ENCODE measurements at places on chromosomes 4 and X.

DNA sequence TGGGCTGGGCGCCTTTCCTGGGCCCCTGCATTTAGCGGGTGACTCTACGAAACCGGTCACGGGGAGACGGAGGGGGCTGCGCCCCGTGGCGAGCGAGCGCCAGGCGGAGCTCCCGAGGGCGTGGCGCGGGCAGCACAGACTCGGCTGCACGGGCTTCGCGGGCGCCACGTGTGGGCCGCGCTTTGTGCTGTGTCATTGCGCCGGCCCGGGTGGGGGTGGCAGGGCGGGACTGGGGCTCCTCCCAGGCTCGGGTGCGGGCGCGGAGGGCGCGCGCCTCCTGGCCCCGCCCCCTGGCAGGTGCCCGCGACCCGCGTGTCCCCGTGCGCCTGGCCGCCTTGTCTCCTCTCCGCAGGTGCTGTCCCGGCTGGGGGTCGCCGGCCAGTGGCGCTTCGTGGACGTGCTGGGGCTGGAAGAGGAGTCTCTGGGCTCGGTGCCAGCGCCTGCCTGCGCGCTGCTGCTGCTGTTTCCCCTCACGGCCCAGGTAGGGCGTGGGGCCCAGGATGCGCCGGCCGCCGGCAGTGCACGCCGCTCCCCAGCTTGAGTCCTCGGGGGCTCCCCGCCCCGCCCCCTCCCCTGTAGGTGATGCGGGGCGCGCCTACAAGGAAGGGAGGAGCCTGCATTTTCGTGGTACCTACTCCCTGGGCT, 651 bp downstream of the UCHL1 start:
- no peak for DNase-seq

- DNase-seq, result no peak
These were observed 9.3 kb upstream of the RGS12 start for GRCh38 chr4:3283483-3283882.

- DNase-seq, result no peak
These were observed 1.1 kb upstream of the PPP3CA start for GRCh38 chr4:101348367-101348827.

GRCh38 chrX:43677993-43678392, 21.9 kb downstream of the MAOA start:
- DNase-seq, result no peak

DNA sequence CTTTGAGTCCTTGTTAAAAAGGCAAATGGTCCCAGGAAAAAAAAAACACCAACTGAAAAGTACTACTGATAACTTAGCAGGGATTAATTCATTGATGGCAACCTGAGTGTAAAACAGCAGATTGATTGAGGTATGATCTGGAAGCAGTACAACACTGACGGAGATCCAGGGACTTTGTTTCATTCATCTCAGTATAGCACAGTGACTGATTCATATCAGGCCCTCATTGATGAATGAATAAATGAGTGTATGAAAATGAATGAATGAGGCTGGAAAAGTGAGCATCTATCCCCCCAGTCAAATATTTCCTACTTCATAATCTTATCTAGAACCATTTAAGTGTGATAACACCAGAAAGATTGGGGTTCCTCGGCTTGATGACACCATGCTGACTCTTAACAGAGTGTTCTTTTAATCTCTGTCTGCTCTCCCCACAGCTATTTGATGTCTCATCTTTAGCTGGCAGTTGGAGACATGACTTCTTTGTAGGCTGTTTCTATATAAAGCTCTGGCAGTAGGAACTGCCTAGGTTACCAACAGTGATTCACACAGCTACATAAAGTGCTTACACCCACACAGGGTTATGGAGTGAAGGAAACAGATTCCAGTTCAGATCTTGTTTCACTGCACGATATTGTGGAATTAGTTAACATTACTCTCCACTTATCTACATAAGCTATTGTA, 18.6 kb upstream of the RNF128 start:
- DNase-seq, result no peak

DNA sequence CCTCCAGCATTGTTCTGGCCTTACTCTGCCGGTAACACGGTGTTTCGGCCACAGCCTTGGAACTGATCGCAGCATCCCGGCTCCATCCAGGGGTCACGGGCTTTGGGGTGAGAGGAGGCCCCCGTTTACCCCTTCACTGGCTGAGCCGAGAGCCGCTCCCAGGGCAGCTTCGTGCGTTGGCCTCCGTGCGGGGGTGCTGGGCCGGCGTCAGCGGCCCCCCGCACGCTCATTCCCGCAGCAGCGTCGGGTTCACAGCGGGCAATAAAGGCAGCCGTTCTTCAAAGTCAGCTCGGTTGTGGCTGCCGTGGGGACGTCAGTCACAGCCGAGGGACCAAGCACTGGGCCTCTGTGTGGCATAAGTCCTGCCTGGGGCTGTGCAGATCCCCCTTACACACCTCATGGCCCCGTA, 25.3 kb upstream of the PLCXD1 start:
- DNase-seq, result no peak

DNA sequence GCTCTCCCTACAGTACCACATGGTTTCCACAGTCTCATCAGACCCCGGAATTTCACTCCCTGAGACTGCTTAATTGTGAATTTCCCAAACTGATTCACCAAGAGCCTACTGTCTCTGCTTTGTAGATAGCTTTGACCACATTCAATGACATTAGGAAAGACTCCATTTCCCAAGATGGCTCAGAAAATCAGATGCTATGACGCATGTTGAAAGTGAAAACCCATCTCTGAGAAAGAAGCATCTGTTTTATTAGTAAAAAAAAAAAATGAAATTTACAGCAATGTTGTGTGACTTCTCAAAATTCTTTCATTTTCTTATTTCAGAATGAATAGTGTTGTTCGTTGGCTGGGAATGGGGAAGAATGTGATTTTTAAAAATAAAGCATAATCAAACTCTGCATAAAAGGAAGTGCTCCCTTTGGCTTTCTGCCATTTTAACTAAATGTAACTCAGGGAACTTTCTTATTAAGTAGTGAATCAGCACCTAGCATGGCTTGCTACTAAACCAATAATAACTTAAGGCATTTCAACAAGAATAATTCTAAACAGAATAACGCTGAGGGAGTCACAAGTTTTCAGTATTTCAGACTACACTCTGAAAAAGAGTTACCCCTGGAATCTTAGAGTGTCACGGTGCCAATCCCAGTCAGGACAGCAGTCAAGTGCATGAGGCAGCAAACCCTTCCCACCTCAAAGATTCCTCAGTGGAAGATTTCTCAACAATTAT, 97.4 kb upstream of the MYOZ2 start:
- DNase-seq, result no peak

DNA sequence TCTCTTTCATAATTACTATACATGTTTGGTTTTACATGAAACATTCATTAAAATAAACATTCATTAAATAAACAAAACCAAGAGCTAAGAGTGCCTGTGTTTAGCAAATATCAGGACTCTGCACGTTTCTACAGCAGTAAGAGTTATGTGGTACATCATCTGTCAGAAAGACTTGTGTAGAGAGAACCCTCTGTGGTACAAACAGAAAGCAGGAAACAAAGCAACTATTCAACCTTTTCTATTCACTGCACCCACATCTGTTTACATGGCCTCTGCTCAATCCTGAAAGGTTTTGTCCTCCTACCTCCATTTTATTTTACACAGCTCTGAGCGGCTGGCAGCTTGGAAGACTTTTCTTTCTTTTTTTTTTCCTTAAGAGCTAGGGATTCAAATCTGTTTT, 90.7 kb upstream of the PCDH18 start:
- DNase-seq, result no peak

DNA sequence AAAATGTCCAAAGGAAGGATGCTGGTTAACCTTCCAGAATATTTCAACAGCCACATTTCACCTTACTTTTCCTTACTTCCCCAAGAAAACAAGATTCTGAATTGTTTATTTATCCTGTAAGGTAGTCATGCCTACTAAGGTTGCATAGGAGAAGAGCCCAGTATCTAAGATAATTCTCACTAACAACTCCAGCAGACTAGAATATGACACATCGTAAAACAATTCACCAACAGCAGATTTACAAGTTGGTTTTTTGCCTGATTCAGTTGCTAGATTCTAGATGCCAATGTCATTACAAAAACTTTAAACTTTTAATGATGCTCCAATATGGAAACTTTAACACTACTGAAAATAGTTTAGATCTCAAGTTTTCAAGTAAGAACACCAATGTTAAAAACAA, 176.4 kb downstream of the IL13RA2 start:
- DNase-seq, result no peak

DNA sequence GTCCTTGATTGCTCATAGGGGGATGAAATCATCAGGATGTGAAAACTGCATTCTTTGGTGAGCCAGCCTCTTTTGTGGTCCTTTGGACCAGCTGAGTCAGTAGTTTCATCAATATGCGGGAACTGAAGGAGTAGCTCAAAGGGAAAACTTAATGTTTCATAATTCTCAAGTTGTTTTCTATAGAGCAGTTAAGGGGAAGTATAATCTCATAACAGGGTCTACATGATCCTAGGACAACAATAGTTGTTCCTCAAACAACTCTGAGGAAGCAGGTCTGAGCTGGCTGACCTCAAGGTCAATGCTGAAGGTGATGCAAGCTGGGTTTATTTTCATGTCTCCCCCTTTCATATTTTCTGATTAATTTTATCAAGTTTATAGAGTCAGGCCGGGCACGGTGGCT, 36.1 kb upstream of the IRF2 start:
- no peak for DNase-seq

- DNase-seq, result no peak
These were observed 55.6 kb downstream of the MAP7D2 start for GRCh38 chrX:20060961-20061748.

DNA sequence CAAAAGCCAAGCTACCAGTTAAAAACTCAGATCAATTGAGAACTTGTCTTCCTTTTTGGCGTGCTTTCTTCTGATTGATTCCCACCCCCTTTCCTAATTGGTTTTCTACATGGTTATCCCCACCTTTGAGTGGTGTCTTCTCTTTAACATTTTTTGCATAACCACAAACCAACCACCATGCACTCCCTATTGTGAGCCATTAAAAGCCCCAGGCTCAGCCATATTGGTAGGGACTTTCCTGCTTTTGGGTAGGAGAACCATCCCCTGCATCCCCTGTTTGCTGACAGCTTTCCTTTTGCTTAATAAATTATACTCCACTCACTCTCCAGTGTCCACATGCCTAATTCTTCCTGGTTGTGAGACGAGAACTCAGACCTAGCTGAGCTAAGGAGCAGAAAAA, 1651.4 kb upstream of the IGFBP7 start:
- DNase-seq, result no peak

GRCh38 chr4:40918330-40918729, 168.6 kb downstream of the NSUN7 start:
- no peak for DNase-seq

DNA sequence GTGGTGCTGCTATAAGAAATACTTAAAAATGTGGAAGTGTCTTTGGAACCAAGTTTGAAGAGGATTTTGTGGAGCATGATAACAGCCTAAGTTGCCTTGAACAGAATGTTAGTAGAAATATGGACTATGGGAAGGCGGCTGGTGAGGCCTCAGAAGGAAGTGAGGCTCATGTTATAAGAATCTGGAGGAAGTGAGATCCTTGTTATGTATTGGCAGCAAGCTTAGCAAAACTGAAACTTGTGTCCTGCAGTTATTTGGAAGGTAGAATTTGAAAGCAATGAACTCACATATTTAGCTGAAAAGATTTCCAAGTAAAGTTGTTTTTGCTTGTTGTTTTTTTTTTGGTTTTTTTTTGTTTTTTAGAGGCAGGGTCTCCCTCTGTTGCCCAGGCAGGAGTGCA, 13.6 kb upstream of the MED14 start:
- no peak for DNase-seq

GRCh38 chr4:154719087-154719486, 24.7 kb upstream of the LRAT start:
- no peak for DNase-seq

DNA sequence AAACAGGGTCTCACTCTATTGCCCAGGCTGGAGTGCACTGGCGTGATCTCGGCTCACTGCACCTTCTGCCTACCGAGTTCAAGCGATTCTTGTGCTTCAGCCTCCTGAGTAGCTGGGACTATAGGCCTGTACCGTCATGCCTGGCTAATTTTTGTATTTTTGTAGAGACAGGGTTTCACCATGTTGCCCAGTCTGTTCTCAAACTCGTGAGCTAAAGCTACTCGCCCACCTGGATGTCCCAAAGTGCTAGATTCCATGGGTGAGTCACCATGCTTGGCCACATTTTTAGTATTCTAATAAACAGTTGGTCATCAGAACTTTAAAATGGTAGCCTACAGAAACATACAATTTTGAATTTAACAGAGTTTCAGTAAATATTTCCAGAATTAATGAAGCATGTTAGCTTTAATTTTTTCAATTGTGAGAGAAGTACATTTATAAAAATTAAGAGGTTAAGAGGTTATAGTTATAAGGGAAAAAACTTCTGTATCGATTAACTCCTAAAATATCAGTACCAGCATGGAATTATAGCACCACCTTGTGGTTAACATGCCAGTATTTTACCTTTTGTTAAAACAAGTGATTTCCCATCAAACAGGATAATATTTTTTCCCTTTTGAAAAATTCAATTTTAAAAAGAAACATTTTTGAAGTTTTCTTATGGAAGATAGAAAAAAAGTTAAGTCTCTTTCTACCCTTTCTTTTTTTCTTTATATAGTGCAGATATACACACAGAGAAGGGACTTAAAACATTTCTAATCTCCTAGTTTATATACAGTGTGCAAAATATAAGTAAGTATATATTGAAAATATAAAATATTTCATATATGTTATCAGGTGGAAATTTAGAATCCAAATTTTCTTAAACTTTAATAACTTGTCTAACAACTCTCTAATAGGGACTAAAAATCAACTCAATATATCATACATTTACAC, 35.4 kb downstream of the CEP44 start:
- no peak for DNase-seq

DNA sequence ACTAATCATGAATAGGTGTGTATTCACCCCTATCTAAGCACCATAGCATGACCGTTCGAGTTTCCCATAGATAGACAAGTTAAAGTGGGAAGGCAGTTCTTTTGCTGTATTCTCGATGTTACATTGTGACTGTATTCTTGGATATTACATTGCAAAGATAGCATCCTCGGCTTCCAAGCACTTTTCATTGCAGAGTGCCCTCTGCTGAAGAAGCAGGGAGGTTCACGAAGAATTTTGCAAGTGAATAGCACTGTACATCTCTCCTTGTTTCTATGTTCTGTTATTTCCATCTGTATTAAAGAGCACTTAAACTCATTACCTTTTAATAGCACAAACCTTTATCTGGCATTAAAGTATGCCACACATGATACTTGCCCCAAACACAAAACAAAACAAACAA, 426.7 kb upstream of the ARX start:
- DNase-seq, result no peak

DNA sequence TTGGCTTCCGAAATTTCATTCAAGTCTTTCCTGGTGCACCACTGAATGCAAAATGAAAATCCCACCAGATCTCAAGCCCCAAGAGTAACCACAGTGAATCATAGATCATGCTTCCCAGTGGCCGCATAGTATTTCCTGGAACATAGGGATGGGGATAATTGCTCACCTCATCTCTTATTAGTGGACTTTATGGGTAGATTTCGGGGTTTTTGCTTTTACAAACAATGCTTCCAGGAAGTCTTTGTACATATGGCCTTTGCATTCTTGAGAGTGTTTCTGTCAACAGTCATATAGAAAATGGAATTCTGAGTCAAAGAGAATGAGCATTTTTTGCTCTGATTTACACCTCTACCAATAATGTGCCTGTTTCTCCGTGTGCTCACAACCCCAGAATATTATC, 53.4 kb downstream of the PPEF2 start:
- no peak for DNase-seq
